ENCODE measurements at places on chromosomes 16 and 17. TPM values are rescaled to one million over a fixed set of nuclear protein-coding genes. Genes with fewer than 3 reads are reported as not detected.
A peak's percentile ranks its signal among the peaks of the same experiment; 100 is the strongest.

ACSM2B gene
- 0.34 TPM for total RNA-seq

IKZF3 gene
- not detected for total RNA-seq

ALOX15 gene
- not detected for total RNA-seq

SP6 gene
- 3.1 TPM for total RNA-seq

FAM171A2 gene
- total RNA-seq, result 7.0 TPM

SPATA32 gene
- total RNA-seq, result 0.05 TPM

IL4R gene
- total RNA-seq, result 42.9 TPM

PTGES3L gene
- not detected for total RNA-seq

CEMP1 gene
- not detected for total RNA-seq

TMEM256 gene
- 112 TPM for total RNA-seq

SPNS2 gene
- 84.6 TPM for total RNA-seq

BCO1 gene
- total RNA-seq, result not detected

TEKT3 gene
- not detected for total RNA-seq

DNA sequence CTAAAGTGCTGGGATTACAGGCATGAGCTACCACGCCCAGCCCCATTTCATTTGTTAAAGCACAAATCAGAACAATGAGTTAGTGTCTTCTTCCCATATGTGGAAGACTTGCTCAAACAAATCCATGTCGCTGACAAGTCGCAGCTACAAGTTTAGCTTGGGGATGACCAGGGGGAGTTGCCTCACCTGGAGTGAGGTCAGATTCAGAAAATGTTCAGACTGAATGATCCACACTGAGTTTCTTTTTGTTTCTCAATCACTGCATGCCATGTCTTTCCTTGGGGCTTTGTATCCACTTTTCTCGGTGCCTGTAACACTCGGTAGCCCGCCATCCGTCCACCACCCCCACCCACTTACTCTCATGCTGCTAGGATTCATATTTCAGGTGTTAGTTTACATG, 437.3 kb upstream of the DYNLRB2 start:
- DNase-seq, result no peak

DNA sequence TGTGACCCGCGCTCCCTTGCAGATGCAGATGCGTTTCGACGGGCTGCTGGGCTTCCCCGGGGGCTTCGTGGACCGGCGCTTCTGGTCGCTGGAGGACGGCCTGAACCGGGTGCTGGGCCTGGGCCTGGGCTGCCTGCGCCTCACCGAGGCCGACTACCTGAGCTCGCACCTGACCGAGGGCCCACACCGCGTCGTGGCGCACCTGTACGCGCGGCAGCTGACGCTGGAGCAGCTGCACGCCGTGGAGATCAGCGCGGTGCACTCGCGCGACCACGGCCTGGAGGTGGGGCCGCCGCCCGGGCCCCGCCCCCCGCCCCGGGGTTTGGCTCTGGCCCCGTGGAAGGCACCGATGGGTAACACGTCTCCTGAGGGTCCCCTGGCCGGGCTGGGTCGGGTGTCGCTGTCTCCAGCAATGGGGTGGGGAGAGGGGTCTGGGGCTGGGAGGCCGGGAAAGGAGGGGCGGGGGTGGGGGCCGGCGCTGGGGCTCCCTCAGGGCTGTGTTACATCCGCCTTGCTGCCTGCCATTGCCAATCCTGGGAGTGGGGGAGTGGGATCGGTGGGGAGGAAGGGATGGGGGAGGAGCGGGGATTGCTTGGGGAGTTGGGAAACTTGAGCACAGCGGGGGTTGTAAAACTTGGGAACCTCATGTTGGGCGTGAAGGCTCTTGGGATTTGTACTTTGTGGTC, 737 bp downstream of the NUDT16L1 start:
- peak; percentile 31 for DNase-seq

- DNase-seq, result no peak
Measured at GRCh38 chr16:67800338-67800926, 5.9 kb downstream of the RANBP10 start.

DNA sequence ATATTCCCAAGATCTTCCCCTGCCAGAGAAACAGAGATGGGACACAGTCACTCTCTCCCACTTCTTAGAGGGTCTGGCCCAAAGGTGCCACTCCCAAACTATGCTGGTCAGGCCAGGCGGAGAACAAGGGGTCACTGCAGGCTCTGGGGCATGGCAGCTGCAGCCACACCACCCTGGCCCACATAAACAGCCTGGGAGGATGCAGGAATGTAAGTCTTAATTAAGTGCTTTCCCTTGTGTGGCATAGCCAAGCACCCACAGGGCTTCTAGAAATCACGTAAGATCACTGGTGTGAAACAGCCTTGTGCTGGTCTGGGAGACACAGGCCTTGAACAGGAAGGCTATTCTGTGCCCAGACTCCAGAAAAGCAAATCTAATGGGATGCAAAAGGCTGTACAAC, 31.5 kb downstream of the ABCC12 start:
- no peak for DNase-seq

DNA sequence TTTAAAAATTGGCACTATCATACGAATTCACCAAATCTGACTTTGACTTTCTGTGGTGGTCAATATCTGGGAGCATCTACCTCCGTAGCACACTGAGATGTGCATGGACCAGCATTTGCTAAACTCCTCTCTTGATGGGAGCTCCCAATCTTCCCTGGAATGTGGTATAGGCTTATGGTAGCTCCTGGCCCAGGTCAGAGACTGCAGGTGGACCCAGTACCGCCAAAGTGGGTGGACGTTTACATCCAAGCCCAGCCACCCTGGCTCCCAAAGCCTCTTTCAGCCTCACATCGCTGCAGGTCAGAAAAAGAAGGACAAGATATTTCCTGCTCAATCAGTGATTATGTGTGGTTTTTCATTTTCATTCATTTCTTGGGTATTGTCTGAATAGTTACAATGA, 43.1 kb upstream of the NKD1 start:
- DNase-seq, result no peak

DNA sequence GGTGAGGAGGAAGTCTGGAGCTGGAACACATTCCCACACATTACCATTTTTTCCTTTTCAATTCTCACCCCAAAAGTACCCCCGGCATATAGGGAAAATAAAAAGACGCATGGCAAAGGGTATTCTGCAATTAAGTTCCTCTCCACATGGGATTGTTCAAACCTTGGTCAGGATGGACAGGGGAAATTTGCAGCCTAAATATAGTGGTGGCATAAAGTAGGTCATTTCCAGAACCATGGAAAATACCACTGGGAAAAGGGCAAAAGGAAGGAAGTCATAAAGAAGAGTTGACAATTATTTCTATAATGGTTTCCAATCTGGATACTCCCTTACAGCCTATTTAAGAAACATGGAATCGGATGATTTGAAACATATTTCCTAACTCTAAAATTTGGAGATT, 135.8 kb downstream of the STX8 start:
- no peak for DNase-seq

GRCh38 chr16:26605626-26606271, 461.0 kb upstream of the C16orf82 start:
- no peak for DNase-seq

DNA sequence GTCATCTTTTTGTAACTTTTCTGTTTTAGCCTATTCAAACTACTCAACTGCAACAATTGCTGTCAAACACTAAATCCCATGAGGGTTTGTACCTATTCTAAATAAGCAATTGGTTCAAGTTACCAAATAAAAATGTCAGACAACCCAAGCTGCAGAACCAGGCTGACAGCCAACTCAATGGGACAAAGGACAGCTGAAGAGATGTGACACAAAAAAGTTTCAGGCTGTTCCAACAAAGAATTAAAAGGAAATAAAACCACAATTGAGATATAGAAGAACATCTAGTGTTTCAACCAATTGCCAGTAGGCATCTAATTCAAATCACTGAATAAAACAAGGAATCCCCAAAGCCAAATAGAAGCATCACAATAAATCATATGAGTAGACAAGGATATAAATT, 49.3 kb downstream of the GRB7 start:
- no peak for DNase-seq

GRCh38 chr16:28497861-28498599, 3.6 kb downstream of the APOBR start:
- DNase-seq, result no peak

- peak; percentile 68 for DNase-seq
Measured at GRCh38 chr16:66741950-66742808, 9.2 kb downstream of the DYNC1LI2 start.

DNA sequence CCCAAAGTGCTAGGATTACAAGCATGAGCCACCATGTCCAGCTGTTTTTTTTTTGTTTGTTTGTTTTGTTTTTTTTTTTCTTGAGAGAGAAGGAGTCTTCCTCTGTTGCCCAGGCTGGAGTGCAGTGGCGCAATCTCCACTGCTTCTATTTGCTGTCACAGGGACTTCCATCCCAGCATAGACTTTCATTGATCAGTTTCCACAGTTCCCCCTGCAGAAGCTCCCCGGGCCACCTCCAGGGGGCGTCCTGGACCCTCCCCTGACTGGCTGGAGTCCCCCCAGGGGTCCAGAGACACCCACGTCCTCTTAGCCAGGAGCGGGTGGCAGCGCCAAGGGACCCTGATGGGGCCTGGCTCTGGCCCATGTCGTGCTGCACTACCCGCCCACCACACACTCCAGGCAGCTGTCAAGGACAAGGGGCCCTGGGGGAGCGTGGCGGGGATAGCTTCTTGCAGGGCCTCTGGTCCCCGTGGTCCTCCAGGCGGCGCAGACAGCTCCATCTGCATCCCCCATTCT, 3.1 kb upstream of the NPW start:
- peak; percentile 41 for DNase-seq

DNA sequence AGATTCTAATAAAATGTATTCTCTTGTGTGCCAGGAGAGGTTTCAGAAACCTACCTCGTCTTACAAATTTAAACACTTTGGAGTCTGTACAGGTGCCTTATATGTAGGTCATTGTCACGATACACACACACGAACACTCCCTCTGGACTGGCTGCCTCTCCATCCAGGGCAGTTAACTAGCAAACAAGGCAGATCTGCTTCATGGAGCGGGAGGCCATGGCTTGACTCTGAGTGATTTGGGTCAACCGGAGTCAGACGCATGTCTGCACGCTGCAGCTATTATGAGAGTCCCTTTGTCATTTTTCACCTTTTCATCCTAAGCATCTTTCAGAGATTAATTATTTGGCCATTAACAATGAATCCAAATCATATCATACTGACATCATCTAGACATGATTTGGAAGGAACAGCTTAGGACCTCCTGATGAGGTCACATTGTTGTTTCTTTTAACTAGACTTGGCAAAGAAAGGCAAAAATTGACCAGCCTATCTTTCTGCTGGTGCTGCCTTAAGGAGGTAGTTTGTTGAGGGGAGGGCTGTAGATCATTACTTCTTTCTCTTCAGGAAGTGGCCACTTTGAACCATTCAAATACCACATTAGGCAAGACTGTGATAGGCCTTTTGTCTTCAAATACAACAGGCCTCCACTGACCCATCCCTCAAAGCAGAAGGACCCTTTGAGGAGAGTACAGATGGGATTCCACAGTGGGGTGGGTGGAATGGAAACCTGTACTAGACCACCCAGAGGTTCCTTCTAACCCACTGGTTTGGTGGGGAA, 58.9 kb downstream of the HLF start:
- no peak for DNase-seq

GRCh38 chr16:88449267-88449561, 3.9 kb upstream of the ZFPM1 start:
- no peak for DNase-seq

DNA sequence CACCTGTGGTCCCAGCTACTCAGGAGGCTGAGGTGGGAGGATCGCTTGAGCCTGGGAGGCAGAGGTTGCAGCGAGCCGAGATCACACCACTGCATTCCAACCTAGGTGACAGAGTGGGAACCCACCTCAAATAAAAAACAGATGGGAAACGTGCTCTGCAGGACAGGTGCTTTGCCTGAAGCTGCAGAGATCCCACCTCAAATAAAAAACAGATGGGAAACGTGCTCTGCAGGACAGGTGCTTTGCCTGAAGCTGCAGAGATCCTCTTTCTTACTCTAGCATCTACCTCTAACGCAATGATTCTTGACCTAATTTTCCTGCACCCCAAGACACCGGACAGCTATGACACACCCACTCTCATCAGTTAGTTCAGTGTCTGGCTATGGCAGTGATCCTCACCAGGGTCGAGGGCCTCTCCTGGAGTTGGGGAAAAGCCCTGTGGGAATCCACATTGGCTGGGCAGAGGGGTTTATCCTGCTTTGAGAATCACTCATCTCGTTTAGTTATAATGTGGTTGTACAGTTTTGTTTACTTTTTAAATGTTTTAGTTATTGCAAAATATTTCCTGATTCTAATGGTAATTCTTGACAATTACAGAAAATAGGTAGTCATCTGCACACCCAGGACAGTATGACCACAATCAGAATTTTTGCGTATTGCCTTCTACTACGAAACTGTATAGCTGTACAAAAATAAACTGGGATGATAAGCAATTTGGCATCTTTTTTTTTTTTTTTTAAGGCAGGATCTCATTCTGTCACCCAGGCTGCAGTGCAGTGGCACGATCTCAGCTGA, 11.4 kb downstream of the VPS53 start:
- DNase-seq, result no peak

DNA sequence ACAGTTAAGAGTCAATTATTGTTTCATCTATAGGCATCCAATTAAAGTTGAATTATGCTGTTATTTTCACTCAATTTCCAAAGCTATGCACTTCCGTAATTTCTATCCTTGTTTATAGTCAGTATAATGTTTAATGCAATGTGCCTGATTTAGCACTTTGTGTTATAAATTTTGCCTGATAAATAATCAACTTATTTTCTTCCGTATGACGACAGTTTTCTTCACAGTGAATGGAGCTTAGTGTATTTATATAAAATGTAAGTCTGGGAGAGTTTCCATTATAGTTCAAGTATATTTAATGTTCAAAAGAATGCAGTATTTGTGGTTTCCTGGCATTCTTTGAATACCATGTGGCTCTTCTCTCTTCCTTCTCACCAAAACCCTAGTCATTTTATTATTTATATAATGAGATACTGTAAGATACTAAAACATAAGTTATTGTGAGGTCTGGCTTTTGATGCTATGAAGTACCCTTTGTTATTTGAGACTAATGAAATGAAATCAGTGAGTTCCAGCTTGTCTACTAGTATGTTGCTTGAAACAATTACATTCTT, 240.6 kb downstream of the PRKCA start:
- peak; percentile 53 for DNase-seq

DNA sequence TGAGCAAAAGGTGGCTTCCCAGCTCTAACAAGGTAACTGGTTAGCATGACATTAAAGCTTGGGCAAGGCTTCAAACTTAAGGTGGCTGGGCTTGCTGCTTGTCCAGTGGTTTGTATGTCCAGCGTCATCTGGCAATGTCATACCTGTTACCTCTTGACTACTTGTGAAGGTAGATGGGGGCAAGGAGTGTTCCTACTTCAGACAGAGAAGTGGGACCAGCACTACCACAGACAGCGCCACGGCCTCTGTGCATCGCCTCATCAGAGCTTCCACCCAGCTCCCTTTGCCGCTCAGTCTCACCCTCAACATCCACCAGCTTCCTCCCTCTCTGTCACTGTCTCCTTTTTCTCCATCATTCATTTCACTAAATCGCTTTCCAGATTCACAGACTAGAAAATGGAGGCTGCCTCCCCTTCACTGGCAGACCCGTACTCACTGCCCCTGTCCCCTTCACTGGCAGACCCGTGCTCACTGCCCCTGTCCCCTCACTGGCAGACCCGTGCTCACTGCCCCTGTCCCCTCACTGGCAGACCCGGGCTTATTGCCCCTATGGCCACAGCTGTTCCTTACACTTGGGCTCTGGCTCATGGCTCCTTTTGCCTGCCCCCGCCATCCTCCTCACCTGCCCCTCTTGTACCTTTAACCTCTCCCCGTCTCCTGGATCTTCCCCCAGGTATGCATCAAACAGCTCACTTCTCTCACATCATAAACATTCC, 14.8 kb downstream of the CYB5D2 start:
- DNase-seq, result no peak

GRCh38 chr17:1592751-1593629, 30.4 kb upstream of the PITPNA start:
- DNase-seq, result no peak

GRCh38 chr16:46586011-46586577, 35.1 kb downstream of the SHCBP1 start:
- DNase-seq, result no peak
